Astrocyte (in vitro differentiated cells and primary cell): ENCODE measurements at places on chromosomes 13 and 19. TPM values are rescaled to one million over a fixed set of nuclear protein-coding genes. Genes with fewer than 3 reads are reported as not detected.

The ZNF541 gene
- total RNA-seq: not detected in 2 replicates

The FGF14 gene
- total RNA-seq: 0.14 and 0.23 TPM in 2 replicates

The OLFM2 gene
- 71.3 and 97.4 TPM in 2 replicates for total RNA-seq

DNA sequence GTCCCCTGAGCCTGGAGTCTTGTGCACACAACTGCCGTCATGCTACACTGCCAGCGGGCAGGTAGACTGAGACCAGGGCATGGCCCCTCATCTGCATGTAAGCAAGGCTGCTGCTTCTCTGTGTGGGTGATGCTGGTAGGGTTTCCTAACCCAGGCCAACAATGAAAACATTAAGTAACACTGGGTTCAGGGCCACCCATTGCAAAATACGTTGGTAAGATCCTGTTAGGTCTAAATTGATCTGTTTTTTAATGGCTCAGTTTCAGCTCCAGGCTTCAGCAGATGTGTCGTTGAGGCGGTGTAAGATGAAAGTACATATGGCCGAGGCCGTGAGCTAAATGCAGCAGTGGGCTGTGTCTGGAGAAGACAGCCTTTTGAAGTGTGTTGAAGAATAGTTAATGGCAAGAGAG, 383.4 kb downstream of the IRS2 start:
- DNase-seq: no peak

- no peak for DNase-seq
These were observed 6.7 kb downstream of the SUGT1 start for GRCh38 chr13:52659340-52659739.

- no peak for DNase-seq
These were observed 7.4 kb downstream of the CHST8 start for GRCh38 chr19:33628921-33629825.

DNA sequence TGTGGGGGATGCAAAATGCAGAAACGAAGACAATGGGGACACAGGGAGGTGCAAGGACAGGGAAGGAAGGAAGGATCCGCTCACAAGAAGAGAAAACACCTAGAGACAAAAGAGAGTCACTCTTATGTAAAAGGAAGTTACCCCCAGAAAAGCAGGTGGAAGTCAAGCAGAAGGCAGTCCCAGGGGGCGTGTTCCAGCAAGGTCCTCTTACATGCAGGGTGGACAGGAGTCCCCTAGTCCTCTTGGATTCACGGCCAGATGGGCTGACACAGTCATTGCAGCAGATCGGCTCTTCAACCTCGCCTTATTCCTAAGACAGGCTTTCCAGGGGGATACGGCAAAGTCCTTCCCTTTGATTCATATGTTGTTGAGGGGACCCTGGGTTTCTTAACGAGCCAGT, 83.9 kb upstream of the SPATA13 start:
- no peak for DNase-seq

DNA sequence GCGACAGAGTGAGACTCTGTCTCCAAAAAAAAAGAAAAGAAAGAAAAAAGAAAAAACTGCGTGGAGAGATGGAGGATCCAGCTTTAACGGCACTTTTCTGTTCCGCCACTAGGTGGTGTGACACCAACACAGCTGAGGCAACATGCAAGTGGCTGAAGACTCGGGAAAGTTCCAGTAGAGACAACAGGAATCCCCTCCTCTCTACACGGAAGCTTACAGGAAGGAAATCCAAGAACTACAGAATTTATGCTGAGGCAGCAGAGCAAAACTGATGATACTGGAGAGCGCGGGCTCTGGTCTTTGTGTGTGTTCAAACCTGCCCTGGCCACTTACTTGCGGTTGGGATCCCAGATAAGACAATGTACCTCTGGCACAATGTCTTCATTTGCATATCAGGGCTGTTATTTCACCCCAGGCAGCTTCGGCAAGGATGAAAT, 9.9 kb downstream of the RANBP3 start:
- DNase-seq: peak; percentile 66

GRCh38 chr19:31666126-31666525, 316.9 kb upstream of the TSHZ3 start:
- DNase-seq: no peak

DNA sequence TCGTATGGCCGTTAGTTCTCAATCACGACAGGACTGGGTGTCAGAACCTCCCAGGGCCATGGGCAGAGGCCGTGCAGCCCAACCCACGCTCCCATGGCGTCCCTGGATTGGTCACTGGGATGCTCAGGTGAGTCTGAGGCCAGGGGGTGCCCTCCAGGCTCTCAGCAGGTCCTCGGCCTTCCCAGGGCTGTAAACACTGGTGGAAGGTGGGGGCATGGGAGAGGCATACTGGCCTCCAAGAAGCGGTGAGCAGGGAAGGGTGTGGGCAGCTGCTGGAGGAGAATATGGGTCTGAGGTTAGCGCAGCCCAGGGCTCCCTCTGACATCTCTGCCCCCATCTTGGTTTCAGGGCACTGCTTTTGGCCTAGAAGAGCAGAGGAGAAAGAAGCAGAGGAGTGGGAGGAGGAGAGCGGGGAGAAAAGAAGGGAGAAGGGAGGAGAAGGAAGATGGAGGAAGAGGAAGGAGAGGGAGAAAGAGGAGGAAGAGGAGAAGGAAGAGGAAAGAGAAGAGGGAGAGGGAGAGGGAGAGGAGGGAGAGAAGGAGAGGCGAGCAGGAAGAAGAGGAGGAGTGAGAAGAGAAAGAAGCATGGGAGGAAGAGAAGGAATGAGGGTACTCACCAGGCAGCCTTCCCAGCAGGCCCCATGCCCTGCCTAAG, 62.3 kb downstream of the CEBPG start:
- no peak for DNase-seq

DNA sequence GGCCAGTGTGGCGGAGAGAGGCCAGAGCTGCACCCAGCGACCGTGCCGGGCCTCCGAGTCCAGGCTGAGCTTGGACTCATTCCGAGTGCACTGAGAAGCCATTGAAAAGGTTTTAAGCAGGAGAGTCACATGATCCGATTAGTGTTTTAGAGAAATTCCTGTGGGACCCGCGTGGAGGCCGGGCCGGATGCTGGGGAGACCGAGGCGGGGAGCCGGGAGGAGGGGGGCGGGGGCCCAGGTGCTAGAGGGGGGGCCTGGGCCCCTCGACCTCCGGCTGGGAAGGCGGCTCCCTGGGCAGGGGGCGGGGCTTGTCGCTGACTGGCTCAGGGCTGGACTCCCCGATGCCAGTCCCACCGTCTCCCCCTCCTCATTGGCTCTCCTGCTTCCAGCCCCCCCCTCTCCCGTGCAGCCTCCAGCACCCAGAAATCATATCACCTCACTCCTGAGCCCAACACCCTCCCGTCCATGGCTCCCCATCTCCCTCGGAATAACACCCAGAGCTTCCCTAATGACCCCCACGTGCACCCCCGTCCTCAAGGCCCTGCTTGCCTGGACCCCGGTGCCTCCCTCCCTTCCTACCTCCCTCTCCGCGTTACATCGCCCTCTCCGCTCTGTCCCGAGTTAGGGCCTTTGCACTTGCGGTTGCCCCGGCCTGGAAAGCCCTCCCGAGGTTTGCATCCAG, 5.2 kb upstream of the ZNF579 start:
- DNase-seq: peak; percentile 63
